DMS79 treated with DMSO at 0.1 percent for 48 hours (cell line): ENCODE measurements at places on chromosomes 5 and 9.

GRCh38 chr9:114371973-114372917, 15.5 kb downstream of the AKNA start:
- DNase-seq, result peak; percentile 4

- no peak for DNase-seq
Measured at GRCh38 chr9:126666155-126666803, 52.6 kb downstream of the LMX1B start.

GRCh38 chr9:95061916-95062595, 255.5 kb downstream of the FANCC start:
- no peak for DNase-seq

- DNase-seq, result no peak
Measured at GRCh38 chr5:18105449-18105848, 471.2 kb downstream of the TAF11L14 start.

GRCh38 chr9:131776473-131776872, 36.6 kb upstream of the RAPGEF1 start:
- no peak for DNase-seq

DNA sequence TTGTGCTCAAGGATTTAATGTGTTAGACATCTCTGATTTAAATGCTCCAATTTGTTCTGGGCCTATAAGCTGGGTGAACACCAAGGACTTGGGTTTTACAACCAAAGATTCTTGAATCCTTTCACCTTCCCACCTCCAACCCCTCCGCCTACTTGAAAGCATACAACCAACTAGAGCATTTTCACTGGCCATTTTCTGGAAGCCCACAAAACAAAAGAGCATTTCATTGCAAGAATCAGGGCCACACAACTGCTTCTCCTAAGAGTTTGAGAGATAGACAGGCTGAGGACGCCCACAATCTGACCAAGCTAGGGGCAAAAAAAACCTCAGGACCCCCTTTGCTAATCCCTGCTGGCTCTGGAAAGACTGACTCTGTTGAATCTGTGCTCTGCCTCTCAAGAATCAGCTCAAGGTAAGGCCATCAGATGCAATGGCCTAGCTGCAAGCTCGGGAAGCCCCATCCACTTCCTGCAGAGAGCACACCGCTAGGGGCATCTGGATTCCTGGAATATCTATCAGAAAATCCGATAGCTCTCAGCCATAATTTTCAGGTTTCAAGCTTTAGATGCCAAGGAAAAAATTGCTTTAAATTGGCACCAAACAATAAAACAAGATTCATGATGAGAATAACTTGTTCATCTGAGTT, 57.7 kb downstream of the RETREG1 start:
- DNase-seq, result no peak

- no peak for DNase-seq
Measured at GRCh38 chr9:36803961-36804360, 230.1 kb downstream of the PAX5 start.

GRCh38 chr5:68924481-68925145, 169.2 kb upstream of the SLC30A5 start:
- no peak for DNase-seq

DNA sequence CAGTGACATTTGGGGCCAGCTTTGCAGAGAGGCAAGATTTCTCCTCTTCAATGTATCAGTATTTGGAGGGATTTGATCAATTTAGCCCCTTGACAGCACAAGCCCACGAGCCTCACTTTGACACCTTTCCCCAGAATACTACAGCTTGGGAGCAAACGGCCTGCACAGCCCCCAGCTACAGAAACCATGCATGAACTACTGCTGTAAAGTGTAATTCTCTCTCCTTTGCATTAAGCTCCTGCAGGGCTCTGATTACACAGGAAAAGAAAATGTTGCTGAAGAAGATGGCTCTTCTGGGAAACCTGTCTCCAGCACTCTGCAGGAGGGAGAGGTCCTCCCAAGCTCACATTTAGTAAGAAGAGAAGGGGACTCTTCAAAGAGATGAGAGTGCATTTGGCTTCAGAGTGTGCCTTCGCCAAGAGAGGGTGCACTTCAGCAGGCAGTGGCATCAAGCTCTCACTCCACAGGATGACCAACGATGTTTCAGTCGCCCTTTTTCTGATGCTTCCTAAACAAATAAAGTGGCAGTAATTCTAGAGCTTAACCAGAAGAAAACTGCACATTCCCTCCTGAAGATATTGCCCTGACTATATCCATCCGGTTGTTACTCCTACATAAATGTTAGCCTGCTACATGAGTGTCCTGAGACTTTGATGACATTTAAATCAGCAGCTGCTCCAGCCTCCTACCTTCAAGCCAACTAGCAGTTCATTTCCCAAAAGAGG, 272.2 kb downstream of the AUH start:
- peak; percentile 48 for DNase-seq

GRCh38 chr9:123373946-123374345, 17.9 kb downstream of the CRB2 start:
- DNase-seq, result no peak

DNA sequence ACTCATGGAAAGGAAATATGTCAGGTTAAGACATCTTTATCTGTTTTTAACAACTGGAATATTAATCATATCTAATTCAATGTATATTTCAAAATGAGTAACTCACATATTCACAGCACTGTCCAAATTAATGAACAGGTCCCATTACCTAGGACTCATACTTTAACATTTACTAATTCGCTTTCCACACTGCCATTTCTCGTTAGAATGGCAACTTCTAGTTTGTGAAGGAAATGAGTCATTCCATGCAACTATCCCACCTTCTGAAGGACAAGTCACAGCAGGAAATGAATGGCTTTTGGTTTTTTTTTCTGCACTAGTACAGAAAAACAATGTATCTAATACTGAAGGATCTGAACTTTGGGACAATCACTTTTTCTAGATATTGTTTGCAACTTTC, 24.6 kb upstream of the IFNK start:
- no peak for DNase-seq

DNA sequence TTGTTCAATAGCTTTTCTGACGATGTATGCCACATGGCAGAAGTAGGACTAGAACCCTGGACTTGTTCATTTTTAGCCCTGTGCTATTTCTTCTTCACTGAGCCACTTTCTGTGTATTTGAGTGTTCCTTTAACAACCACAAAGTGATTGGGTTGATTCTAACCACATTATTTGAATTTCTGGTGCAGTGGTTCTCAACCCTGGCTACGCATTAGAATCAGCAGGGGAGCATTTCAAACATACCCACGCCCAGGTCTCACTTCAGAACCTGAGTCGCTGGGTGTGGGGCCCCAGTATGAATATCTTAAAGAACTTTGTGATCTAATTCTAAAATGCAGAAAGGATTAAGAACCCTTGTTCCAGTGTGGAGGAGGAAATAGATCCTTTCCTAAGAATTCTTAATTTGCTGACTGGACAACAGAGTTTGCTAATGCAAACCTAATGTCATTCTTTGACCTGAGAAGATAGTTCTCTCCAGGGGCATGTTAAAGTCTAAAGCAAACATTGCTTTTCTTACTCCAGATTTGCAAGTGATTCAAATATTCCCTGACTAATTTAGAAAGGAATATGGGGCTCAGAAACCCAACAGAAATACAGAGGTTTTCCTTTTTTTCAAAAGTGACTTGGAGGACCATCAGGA, 75.4 kb upstream of the GDNF start:
- no peak for DNase-seq
